ENCODE measurements at places on chromosomes 1 and 21.

- no peak for DNase-seq
Measured at GRCh38 chr1:114177282-114177681, 23.6 kb upstream of the SYT6 start.

DNA sequence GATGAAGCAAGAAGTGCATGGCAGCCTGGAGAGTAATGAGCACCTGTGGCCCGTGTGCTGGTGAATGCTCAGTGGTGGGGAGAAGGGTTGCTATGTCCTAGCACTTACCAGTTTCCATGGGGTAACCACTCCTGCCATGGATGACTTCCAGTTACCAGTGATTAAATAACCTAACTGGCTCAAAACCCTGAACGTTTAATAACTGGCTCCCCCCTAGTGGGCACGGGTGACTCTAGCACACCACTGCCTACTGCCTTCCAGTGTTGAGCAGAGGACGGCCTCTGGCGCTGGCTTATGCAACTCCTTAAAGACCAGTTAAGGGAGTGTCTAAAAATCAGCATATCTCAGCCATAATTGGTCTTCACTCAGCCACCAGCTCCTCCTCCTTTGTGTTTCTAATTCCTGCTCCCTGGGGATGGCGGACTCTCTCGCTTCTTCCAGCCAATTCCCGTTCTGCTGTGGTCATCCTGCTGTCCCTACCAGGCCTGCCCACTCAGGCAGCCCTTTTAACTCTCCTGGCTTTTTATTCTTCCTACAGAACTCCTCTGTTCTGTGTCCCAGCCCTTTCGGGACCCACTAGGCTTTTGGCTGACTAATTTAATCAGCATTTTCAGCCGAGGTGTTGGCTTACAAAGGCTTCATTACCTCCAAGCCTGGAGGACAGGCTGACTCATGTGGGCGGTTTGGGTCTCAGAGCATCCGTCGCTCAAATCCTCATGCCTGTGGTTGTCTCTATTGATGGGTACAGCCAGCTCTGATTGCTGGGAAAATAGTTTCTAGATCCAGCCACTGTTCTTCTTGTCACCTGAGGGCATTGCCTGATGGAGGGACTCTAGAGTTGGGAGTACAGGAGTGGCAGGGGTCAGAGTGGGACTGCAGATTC is 332.4 kb downstream of the CAMTA1 start:
- no peak for DNase-seq

DNA sequence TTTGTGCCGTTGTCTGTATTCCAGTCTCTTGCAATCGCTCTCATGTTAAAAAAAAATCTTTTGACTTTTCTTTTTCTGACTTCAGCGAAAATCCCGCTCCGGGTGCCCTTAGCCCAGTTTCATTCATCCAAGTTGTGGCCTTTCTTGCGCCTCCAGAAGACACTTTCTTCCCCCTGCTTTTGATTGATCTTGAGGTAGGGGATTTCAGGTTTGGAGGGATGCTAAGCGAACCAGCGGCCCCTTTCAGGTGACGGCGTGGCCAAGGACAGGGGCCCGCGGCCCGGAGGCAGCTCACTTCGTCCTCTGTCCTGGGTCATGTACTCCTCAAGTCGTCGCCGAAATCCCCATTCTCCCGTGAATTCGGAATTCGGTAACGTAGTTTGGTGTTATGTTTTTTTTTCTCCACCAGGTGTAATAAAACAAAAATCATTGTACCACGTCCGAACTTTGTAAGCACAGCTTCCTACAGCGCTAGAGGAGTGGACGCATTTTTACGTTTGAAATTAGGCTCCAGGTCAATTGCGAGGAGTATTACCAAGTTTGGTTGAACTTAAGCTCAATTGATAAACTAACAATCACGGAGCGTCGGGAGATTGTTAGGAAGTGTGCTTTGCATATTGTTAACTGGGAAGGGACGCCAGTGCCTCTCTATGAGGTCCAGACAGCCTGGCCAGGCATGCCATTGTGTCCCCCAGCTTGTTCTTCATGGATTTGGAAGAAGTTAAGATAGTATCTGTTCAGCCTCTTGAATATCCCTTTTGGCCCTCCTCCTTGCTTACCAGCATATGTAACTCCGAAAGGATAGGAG is 1.1 kb downstream of the MRPS6 start:
- DNase-seq: no peak

GRCh38 chr1:107499139-107499744 is 358.4 kb downstream of the NTNG1 start:
- DNase-seq: no peak

- no peak for DNase-seq
Measured at GRCh38 chr1:44519035-44519676, 114.1 kb downstream of the RNF220 start.

DNA sequence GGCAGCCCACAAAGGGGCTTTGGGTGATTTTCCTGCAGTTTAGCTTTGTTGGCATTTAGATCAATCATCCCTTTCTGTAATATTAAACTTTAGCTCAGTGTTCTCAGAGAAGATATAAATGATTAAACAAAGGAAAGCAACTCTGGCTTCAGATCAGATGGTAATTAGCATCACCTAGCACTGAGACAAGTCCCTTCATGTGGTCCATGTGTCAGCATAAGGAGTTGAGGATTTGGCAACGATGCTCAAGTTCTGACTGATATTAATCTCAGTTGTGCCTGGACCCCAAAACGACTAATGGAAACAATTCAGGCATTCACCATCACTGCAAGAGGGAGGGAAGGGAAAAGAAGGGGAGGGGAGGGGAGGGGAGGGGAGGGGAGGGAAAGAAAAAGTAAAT is 60.4 kb downstream of the SEC16B start:
- no peak for DNase-seq

DNA sequence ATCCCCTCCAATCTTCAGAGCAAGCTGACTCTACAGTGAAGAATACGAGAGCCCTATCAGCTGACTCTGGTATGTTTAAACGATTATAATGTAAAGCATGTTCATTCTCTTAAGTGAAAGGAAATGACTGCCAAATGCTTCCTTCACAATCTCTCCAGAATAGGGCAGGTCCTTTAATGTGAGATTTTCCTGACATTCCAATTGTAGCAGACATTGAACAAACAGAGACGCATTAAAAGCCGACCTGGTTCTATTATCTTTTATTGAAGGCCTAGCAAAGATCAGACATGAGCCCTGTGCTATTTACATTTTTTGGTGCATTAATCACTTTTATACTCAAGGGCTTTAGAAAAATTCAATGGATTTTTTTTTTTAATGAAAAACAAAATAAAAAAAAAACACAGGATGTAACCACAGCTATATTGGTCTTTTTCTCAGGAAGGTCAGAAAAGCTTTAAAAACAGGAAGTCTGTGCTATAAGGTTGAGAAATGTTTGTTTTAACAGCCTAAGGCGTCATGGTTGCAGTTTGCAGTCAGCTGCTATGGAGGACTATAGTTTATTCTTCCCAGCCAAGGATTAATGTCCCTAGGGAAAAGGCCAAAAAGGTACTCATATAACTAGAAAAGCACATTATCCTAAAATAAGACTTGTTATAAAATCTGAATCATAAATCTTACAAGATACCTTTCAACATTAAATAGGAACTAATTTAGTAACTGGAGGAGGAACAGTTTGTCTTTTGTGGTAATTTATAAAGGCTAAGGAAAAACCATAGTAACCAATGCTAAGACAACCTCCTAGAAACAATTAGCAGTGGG is 104.8 kb downstream of the RERE start:
- DNase-seq: no peak

GRCh38 chr1:211352985-211353515 is 26.4 kb downstream of the TRAF5 start:
- DNase-seq: peak; percentile 22

DNA sequence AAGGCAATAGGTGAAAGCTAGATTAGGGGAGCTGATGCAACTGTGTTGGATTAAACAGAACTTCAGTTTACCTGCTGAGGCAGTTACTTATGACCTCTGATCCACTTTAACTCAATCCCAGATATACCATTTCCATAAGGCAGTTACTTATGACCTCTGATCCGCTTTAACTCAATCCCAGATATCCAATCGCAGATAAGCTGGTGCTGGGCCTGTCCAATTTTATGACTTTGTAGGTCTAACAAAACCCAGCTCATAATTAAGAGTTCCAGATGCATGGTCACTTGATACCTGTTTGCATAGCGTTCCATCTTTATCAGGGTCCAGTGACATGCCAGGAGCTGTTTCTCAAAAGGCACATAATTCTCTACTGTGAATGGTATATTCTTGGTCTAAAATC is 396.0 kb downstream of the AGBL4 start:
- no peak for DNase-seq

DNA sequence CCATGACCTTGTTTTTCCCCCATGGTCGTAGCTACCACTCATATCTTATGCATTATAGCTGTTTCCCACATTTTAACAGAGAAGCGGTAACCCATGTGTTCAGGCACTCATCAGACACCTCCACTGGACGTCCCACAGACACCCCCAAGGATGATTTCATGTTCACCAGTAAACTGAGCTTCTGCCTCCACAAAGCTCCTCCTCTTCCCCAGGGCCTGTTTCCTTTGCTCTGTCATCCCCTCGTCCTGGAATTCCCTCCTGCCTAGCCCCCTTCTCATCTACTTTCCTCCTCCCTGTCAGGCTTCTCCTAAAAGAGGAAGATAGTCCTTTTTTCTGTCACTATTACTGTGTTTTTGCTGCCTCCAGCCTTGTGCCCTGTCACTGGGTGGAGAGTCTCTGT is 111.2 kb downstream of the OMA1 start:
- DNase-seq: no peak

DNA sequence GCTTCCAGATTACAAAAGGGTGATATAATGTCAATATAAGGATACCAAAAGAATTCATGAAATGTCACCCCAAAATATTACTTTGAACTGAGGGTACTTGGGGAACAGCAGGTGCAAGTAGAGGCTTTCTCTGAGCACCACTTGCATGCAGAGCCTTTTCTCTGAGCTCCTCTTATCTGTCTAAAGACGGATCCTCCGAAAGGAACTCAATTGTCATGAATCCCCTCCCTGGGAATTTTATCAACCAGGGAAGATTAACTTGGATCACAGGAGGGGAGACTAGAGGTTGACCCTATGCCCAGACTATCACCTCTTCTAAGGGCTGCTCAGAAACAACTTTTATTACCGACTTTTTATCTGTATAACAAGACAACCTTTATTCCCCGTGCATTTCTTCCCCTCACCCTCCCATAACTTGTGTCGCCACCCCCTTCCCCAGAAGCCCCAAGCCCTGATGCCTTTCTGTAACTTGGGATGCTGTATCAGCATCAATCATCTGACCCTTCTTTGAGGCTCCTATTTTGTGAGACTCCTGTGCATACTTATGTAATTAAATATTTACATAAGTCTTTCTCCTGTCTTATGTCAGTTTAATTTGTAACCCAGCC is 94.1 kb downstream of the CACHD1 start:
- DNase-seq: no peak

- DNase-seq: no peak
Measured at GRCh38 chr1:232047473-232047872, 420.9 kb downstream of the DISC1 start.

DNA sequence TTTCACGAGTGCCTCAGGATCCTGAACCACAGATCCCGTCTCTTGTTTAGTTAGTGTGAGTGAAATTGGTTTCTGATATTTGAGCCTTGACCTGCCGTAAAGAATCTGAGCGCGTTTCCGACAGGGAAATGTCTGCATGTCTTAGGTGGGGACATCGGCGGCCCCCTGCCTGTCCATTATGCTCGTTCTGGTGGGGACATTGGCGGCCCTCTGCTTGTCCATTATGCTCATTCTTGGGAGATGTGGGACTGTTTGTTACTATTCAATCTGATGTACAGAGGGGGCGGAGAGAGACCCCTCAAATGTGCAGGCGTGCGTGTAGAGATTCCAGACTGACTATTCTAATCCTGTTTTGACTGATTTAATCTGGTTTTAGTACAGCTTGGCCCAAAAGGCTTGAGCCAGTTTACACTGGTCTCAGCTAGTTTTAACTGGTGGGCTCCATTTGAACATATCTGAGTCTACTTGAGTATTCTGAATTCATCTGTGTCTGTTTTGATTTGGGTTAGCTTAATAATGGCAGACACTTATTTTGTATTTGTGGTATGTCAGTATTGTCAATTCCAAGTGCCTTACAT is 6.6 kb upstream of the TINAGL1 start:
- DNase-seq: no peak

DNA sequence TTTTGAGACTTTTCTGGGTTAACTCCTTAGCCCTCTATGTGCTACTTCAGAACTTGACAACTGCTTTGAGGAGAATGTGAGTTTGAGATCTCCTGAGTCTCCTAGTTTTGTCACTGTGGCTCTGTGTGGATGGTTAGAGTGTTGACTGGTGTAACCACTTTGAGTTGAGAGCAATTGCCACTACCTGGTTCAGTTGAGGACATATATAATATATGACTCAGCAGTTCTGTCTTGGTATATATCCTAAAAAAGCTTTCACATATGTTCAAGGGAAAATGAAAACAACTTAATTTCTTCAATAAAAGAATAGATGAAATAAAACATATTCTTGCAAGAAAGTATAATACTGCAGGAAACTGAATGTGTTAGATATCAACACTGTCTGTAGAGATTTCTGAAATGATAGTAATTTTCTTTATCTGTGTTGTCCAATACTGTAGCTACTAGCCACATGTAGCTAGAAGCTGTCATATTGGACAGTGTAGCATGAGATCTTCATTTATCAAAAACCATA is 96.7 kb upstream of the QSOX1 start:
- no peak for DNase-seq

DNA sequence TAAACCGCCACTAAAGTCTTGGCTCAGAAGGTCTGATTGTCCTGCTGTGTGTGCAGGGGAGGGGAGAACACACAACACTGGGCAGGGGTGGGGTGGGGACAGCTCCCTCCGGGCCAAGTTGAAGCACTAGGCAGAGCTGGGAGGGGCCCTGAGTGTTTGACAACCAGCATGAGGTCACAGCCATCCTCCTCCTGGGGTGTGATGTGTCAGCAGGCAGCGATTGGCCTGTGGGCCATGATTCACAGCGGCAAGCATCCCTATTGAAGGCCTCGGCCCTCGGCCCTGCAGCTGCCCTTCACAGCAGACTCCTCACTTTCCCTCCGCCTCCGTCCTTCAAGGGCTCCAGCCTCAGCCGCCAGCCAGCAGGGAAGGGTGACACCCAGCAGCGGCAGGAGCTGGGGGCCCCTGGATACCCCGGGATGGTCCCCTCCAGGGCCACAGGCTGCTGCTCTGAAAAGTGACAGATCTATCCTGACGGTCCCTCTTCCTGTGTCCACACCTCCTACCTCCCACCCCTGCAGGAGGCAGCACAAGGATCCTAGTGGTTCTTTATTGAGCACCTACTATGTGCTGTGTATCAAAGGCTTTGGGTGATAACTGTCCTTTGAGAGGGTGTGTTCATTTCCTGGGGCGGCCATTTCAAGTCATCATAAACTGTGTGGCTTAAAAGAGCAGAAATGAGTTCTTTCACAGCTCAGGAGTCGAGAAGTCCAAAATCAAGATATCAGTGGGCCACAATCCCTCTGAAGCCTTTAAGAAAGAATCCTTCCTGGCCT is 66.0 kb upstream of the SLC25A33 start:
- DNase-seq: no peak

GRCh38 chr1:199160521-199161318 is 521.9 kb downstream of the PTPRC start:
- DNase-seq: no peak

GRCh38 chr21:31888936-31889371 is 16.1 kb downstream of the HUNK start:
- no peak for DNase-seq

GRCh38 chr1:230429067-230429735 is 3.1 kb upstream of the PGBD5 start:
- DNase-seq: no peak

GRCh38 chr1:237482777-237483176 is 407.9 kb downstream of the ZP4 start:
- DNase-seq: no peak

Data from stimulated activated CD4-positive, alpha-beta T cell treated with anti-CD3 and anti-CD28 coated beads, TNF-alpha, amount 100 ng/mL, for 1 hour (primary cell).